ENCODE measurements at places on chromosomes 4 and X. TPM values are rescaled to one million over a fixed set of nuclear protein-coding genes. Genes with fewer than 3 reads are reported as not detected.

GRCh38 chr4:147160908-147161513, 215.3 kb upstream of the TTC29 start:
- DNase-seq, result peak; percentile 76

DNA sequence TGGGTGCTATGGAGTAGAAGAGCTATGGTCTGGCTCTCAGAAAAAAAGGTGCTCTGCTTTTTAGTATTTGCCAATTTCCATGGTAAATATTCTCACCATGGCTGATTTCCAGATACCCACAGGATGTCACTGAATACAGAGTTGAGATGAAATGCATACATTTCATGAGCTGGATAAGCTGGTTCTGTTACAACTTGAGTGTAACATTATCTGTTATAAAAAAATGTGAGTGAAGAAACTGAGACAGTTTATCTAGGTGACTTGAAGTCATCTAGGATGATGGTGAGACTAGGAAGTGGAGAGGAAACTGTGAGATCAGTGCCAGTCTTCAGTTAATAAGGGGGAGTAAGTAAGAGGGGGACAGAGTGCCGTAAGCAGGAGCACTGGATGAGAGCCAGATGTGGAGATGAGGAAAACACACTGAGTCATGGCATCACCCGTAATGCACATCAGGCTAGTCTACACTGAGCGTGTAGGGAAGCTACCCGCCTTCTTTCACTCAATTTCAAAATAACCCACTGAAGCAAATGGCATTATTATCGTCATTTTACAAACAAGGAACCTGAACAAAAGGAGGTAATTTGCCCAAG, 5.0 kb downstream of the HPSE start:
- peak; percentile 6 for DNase-seq

FAM149A gene
- total RNA-seq, result 2.4 TPM

GRCh38 chr4:39043861-39044363, 11.7 kb upstream of the TMEM156 start:
- DNase-seq, result peak; percentile 20

- DNase-seq, result peak; percentile 58
Measured at GRCh38 chr4:114384629-114385028, 214.0 kb upstream of the UGT8 start.

GRCh38 chr4:123304151-123304964, 92.2 kb upstream of the SPRY1 start:
- DNase-seq, result no peak

DNA sequence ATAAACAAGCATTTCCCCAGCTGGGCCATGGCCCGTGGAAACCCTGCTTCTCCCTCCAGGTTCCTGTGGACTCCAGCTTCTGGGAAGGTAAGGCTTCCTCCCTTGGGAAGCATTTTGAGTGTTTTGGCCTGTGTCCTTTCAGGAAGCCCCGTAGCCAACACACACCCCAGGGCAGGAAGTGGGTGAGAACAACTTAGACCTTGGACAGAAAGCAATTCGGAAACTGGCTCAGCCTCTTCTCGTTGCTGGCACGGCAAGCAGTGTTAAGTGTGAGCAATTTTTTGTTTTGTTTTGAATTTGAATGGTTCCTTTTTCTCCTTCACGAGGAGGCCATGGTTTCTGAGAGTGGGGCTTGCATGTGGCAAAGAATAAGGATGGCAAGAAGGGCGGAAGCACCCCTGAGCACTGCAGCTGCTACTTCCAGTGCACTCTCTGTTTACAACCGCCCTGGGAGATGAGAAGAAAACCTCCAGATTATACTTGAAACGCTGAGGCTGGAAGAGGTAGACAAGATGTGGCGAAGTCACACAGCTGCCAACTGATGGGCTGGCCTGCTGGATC, 14.1 kb upstream of the CYTL1 start:
- no peak for DNase-seq

Measured in A673 (cell line).